ENCODE measurements at places on chromosomes 7 and 10.

GRCh38 chr10:88172159-88172558 is 308.7 kb downstream of the PTEN start:
- DNase-seq = no peak

DNA sequence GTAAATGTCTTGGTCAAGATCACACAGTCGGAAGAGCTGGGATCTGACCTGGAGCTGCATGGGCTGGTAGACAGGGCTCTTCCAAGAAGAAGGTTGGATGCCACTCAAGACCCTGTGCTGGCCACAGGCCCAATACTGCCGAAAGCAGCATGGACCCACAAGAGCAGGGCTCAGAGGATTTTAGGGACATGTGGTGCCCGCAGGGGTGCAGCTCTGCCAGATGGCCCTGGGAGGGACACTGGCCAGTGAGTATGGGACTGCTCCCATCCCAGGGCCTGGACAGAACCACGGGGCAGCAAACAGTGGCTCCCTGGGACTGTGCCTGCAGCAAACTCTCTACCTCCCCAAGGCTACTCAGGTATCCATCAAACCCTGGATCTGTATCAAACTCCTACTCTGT is 12.4 kb downstream of the MAT1A start:
- DNase-seq = no peak

- no peak for DNase-seq
Measured at GRCh38 chr10:112045938-112046337, 137.6 kb downstream of the GPAM start.

DNA sequence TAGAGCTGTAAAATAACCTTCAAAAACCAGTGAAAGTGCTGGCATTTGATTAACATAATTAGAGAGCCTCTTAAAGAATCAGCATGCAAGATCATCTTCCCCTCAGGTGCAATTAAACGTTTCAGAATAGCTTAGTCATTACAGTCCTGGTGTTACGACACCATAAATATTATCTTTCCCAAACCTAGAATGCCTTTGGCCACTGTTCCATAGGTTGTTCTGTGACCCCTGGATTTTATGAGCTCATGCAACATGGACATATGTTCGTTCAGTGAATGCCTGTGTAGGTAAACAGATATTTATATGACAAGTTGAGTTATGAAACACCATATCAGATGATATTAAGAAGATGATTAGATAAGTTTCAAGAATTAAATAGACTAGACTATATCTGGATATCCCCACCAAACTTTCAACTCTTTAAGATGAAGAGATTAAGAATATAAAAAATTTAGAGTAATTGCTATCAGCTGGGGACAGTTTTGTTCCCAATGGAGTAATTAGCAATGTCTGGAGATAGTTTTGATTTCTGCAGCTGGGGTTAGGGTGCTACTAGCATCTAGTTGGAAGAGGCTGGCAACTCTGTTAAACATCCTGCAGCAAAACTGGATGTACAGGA is 263.5 kb upstream of the DKK1 start:
- no peak for DNase-seq

DNA sequence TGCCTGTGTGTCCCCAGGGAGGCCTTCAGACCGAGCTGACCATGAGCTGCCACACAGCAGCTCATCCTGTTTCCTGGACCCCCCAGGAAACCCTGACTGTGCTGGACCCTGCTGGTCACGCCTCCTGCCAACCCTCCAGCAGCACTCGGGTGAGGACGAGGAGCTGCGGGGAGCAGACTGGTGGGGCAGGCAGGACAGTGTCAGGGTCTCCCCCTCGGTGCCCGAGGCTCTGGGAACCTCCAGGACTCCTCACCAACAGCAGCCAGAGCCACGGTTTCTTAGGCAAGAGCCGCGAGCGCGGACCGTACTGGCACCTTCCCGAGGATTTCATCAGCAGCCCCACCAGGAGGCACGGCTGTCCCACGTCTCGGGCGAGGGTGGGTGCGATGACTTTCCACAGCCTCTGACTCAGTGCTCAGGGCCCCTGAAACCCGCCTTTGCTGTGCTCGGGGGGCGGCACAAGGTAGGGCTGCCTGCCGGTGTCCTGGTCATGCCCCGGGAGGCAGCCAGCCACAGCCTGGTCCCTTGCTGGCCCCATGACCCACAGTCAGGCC is 186.9 kb downstream of the ELFN1 start:
- DNase-seq = no peak
